ENCODE measurements at places on chromosomes 1 and 21. TPM values are rescaled to one million over a fixed set of nuclear protein-coding genes. Genes with fewer than 3 reads are reported as not detected.

DNA sequence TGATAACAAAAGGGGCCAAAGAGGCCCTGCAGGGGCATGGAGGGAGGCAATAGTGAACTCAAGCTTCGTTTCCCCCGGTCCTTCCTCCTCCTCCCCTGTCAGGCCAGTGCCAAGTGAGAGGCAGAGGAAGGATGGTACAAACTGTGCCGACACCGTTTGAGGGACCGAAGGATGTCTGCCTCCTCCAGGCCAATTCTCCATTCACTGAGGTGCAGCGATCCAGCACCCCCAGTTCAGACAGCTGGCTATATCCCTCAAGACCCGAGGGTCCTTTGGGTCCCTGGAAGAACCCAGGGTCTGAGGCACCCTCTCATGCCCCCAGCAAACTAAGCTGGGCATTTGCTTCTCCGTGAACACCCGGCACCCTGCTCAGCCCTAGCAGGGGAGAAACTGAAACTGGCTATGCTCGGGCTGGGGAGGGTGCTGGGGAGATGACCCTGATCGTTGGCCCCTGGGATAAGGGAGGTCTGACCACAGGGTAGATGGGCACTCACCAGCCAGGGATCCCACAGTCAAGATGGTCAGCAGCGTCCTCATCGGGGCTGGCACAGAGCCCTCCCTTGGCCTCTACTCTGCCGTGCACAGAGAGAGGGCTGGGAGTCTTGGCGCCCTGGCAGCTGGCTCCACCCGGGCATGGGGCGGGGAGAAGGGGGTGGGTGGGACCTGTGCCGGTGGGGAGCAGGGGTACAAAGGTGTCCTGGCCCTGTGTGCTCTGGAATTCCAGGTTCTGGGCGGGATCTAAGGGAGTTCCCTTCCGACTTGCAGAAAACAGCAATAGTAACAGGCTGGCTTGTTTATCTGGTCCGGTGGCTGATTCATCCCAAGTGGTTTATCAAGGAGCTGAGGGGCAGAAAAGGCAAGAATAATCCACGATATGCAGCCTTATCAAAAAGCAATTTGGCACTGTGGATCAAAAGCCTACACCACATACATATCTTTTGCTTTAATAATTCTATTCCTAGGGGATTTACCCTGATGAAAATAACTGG is at the start of gene IL22RA1:
IL22RA1 (minus strand) TSS at position 595 of the 989 bp plus-strand sequence; CDS start at position 537, 58 bp downstream.
- DNase-seq: no peak

DNA sequence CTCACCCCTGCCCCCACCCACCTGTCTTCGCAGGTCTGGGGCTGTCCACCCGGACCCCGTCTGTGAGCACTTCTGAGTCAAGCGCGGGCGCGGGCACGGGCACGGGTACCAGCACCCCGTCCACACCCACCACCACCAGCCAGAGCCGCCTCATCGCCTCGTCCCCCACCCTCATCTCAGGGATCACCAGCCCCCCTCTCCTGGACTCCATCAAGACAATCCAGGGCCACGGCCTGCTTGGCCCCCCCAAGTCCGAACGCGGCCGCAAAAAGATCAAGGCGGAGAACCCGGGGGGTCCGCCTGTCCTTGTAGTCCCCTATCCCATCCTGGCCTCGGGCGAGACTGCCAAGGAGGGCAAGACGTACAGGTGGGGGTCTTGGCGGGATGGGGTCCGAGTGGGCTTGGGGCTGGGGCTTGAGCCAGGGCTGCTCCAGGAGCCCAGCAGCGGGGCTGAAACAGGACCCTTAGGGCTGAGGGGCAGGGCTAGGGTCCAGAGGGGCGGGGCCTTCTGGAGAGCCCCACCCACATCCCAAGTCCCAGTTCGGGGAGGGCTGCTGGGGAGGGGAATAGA is 23.9 kb downstream of the ZNF362 start:
- DNase-seq: no peak

DNA sequence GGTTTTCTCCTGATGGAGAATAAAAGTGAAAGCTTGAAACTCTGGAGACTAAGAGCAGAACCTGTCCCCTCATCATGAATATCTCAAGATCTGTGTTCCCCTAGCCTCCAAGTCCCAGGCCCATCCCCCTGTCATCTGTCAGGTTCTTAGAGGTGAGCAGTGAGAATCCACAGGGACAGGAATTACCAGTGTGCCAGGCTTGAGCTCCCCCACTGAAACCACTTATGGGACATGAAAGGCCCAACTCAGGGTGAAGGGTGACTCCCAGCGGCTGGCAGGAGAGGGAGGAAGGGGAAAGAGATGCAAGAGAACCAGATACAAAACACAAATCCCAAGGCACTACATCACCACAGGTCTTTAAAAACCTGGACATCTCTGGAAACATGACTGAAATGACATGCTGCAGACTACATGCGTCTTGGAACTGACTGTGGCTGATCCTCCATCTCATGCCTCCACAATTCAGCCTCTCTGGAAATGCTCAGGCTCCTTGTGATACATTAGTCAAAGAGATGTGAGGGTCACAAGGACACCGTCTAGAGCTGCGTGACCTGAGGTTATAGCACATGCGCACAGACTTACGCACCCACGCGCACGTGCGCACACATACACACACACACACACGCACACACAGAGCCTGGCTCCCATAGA is 6.8 kb upstream of the LY9 start:
- no peak for DNase-seq

The FAM163A gene
- not detected for total RNA-seq

Data from activated CD4-positive, alpha-beta memory T cell treated with anti-CD3 and anti-CD28 coated beads for 36 hours (primary cell).